ENCODE measurements at places on chromosomes 4 and X.

- no peak for DNase-seq
These were observed 745.8 kb upstream of the GALNTL6 start for GRCh38 chr4:171067422-171067821.

GRCh38 chrX:19544693-19545305 lies 29.5 kb upstream of the MAP3K15 start:
- DNase-seq: no peak

- DNase-seq: no peak
These were observed 548.9 kb downstream of the ARAP2 start for GRCh38 chr4:35695421-35695820.

DNA sequence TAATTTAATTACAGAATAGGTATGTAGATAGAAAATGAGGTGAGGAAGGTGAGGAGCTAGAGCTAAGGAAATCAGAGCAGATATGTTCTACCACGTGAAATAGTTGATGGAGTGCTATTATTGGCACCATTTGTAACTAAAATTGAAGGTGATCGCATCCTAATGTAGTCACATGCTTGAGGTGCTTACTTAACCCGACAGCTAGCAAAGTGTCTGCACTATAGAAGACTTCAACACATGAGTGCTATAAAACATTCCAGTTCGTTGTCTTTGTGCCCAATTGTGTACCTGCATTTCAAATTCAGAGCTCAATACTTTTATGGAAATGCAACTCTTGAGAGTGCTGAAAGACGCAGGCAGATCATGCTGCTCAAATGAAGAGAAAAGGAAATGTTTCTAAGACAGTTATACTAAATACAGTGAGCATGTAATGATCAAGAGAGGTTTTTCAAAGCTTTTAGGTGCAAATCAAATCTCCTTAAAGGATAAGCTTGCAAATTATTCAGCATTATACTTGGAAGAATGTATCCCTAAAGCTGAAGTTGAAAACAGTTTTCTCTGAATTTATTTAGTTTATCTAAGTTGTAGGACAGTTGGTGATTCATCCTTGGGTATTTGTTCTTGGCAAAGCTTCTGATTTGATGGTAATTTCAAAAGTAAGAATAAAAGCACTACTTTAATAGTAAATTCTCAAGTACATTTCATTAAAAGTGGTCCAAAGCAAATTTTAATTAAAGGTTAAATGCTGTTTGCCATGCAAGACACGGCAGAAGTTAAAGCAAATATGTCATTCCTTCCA lies 223.9 kb upstream of the EPHA5 start:
- no peak for DNase-seq

- DNase-seq: peak; percentile 30
These were observed 80.1 kb downstream of the CENPC start for GRCh38 chr4:67465032-67465762.

DNA sequence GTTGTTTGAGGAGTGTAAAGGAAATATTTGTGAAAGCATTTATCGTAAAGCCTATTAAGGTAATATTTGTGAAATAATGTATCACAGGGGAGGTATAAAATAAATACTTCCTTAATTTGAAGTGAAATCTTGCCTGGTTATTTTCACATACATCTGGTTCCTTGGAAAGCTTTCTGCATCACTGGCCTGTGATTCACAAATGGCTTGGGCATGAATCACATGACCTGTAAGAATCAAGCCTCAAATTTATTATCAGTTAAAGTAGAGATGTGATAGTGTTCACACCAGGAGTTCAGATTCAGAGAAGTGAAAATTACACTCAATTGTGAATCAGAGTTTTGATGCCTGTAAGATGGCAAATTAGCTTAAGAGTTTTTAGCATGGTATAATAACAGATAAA lies 1911.4 kb downstream of the STIM2 start:
- no peak for DNase-seq

- DNase-seq: no peak
These were observed 97.4 kb downstream of the COL4A5 start for GRCh38 chrX:108537005-108537404.

DNA sequence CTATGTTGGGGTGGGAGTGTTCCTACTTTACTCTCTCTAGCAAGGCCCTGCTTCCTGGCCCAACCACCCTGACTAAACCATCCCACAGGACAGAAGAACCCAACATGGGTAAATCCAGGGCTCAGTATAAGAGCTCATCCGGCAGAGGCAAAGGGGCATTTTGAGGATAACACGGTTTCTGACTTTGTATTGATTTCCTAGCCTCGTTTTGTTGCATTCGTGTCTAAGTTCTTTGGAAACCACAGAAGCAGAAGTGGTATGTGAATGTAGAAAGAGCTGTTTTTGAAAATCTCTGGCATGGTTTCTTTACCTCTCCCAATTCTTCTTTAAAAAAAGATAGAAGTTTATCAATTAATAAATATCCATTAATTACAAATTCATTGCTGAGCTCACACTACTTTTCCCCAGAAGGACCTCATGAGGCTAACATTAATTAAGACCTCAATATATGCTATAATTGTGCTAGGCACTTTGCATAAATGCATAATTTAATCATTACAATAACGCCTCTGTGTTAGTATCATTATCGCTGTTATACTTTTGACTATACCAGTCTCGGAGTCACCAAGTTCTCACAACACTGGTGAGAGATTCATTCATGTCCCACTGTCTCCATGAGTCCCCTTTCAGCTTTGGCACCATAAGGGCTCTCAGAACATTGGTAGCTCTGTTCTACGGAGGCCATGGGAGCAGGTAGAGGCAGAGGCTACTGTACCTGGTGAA lies 5.8 kb upstream of the CLNK start:
- no peak for DNase-seq

- no peak for DNase-seq
These were observed 95.3 kb downstream of the POLA1 start for GRCh38 chrX:24789047-24789446.

GRCh38 chr4:138697851-138698250 lies 317.7 kb upstream of the NOCT start:
- no peak for DNase-seq

GRCh38 chr4:155973639-155974475 lies 20.2 kb upstream of the CTSO start:
- no peak for DNase-seq

- DNase-seq: peak; percentile 41
These were observed 5.9 kb upstream of the C4orf17 start for GRCh38 chr4:99504804-99505502.

DNA sequence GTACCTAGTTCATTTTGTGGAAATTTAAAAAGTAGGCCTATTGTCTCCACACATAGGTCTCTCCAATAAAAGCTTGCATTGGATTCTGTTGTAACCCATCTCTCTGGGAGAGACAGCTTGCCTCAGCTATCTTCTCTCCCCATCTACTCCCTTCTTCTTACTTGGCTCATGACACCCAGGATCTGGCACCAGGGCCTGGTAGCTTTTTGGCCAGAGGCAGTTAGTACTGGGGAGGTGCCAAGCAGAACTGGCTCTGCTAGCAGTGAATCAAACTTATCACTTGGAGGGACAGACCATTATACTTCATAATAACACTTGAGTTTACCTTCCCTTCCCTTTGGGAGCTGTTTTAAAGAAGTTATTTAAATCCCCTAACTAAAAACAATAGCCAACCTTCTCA lies 31.8 kb downstream of the PLAC1 start:
- DNase-seq: no peak
